NCI-H1694 (cell line): ENCODE measurements at places on chromosomes 11 and 22.

- DNase-seq = no peak
Measured at GRCh38 chr11:118263695-118264568, at the start of gene MPZL2. TSS of gene MPZL2 (minus strand) at chr11:118264297. CDS start at chr11:118264153, 144 bp downstream.

DNA sequence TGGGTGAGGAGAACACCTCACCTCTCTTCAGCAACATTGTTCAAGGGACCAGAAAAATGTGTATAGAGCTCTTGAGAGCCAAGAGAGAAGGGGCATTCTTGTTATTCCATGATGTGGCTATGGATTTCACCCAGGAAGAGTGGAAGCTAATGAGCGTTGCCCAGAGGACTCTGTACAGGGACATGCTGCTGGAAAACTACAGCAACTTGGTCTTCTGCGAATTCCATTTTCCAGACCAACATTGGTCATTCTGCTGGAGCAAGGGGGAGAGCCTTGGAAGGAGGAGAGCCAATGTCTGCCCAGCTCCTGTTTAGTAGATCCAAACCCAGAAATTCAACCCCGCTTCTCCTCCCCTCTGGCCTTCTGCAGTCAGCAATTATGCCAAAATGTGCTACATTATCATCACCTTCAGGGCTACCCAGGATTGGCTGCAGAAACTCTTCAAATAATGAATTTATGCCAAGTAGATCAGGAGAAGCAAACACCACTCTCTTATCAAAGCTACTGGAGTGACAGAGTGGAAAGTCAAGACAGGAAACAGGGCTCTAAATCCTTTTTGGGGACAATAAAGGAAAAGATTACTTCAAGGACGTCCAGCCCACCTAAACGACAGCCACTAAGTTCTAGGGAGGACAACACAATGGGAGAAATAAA lies 707.5 kb upstream of the LUZP2 start:
- DNase-seq = no peak

- DNase-seq = no peak
Measured at GRCh38 chr11:119671051-119671450, 57.9 kb downstream of the NECTIN1 start.

DNA sequence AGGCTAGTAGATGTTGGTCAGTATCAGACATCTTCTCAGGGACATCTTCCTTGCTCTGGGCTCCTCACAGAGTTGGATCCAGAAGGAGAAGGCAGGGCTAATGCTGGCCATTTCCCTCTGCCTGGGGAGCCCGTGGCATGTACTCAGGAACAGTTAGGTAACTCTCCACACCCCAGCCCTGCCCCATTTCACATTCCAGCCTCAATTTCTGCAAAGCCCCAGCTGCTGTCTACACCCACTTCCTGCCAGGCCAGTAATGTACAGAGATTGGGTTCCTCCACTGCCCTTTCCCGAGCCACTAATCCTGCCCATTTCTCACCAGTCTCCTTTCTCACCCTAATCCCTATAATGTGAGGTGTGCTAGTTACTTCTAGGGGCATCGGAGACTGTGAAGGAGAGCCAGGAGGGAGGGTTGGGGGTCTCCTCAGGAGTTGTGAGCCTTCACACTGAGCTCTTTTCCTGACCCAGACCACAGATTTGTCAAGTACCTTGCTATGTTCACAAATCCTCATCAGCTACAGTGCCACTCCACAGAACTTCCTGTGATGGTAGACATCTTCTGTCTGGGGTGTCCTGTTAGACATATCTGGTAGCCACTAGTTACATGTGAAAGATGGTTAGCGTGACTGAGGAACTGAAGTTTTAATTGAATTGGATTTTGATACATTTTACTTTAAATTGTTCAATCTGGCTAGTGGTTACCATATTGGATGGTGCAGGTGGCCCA lies 1.3 kb upstream of the SEC14L3 start:
- no peak for DNase-seq

- no peak for DNase-seq
Measured at GRCh38 chr22:31083377-31083768, 2.3 kb downstream of the SMTN start.

DNA sequence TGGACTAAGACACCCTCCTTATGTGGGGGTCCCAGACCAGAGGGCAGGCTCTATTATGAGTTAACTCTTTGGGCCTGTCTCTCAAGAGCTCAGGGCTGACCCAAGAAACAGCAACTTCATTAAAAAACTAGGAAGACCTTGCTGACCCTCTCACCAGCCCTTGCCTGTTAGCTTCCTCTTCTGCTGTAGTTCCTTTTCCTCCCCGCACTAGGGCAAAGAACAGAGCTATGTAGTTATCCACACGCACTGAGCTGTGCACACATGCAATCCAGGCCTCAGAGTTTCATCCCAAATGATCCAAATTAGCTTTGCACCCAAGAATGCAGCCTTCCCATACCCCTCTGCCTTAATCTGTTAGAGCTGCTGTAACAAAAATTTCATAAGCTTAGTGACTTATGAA lies 539.6 kb upstream of the CADM1 start:
- DNase-seq = no peak

DNA sequence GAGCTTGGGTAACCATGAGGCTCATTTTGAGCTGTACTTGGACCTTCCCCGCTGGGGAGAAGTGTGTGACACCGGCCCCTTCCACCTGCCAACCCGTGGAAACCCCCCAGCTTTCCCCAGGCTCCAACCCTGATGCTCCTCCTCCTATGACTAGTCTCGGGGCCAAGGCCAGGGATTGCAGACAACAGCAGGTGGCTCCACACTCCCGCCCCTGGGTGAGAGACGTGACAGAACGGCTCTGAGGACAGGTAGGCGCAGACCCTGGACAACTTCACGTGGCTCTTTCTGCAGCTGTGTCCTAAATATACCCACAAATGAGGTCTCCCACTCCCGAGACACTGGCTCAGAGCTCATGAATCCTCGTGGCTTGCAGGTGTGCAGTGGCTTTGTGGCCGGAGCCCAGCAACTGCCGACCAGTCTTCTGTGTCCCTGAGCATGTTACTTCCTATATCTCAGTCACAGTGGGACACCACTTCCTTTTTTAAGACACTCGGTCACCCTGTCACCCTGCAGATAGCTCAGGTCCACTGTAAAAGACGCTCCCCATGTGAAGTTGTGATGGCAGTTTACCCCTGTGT lies 55.2 kb downstream of the NECTIN1 start:
- DNase-seq = no peak

- no peak for DNase-seq
Measured at GRCh38 chr22:21837248-21837979, 30.0 kb downstream of the MAPK1 start.

DNA sequence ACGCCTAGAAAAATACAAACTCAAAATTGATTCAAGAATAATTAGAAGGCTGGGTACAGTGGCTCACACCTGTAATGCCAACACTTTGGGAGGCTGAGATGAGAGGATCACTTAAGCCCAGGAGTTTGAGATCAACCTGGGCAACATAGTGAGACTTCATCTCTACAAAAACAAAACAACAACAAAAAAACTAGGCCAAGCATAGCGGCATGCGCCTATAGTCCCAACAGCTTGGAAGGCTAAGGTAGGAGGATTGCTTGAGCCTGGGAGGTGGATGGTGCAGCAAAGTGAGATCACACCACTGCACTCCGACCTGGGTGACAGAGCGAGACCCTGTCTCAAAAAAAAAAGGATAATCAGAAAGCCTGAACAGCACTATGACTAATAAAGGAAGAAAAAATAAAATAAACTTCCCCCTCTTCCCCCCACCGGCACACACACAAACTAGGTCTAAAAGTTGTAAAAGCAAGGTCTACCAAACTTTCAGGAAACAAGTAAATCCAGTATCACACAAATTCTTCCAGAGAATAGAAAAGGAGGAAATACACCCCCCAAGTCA lies 35.8 kb downstream of the RRAS2 start:
- no peak for DNase-seq

DNA sequence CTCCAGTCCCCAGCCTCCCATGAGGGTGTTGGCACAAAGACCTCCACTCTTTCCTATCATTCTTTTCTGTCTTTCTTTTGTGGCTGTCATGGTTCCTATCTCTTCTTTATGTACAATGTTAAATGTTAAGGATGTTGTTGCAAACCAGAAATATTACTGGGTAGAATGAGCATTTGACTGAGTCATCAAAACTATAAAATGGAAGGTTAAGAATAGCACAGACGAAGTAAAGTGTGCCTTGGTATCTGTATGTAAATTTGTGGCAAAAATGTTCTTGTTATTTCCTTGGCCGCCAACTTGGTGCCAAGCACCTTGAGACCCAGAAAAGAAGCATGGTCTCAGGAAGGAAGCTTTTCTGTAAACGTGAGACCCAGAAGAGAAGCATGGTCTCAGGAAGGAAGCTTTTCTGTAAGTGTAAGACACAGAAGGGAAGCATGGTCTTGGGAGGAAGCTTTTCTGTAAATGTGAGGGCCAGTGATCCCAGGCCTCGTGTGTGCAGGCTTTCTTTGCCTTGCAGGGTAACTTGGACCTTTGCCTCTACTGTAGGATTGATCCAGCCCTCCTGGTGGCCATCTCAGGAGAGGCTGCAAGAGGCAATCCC lies 6.7 kb upstream of the PKP3 start:
- no peak for DNase-seq
